Inflammatory macrophage treated with lipopolysaccharide for 4 hours (primary cell): ENCODE measurements at places on chromosomes 1 and 21.

- peak; percentile 88 for DNase-seq
Observed at GRCh38 chr1:186740324-186740723, 60.1 kb upstream of the PTGS2 start.

- no peak for DNase-seq
Observed at GRCh38 chr1:150076066-150076465, 8.5 kb downstream of the VPS45 start.

- peak; percentile 69 for DNase-seq
Observed at GRCh38 chr1:227318016-227318852, at the start of gene CDC42BPA. CDC42BPA (minus strand) TSS chr1:227318492; CDS start chr1:227317182, 1,310 bp downstream.

- no peak for DNase-seq
Observed at GRCh38 chr1:168007691-168008090, 70.8 kb upstream of the MPC2 start.

GRCh38 chr1:84000196-84000885 lies 1.4 kb upstream of the TTLL7 start:
- no peak for DNase-seq

DNA sequence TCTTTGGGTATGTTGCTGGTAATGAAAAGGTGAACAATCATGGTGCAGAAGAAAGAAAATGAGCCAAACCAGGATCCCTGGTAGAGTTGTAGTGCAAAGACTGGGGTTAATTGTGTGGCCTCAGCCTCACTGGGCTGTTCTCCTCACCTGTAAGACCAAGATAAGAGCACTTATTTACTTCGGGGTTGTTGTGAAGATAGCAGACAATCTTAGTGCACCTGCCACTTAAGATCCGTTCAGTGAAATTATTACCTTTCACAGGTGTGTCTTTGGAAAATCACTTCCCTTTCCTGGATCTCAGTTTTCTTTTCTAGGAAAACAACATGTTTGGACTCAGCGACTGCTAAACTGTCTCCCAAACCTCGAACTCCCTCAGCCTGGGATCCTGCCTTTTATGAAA lies 1.3 kb upstream of the FGGY start:
- no peak for DNase-seq

DNA sequence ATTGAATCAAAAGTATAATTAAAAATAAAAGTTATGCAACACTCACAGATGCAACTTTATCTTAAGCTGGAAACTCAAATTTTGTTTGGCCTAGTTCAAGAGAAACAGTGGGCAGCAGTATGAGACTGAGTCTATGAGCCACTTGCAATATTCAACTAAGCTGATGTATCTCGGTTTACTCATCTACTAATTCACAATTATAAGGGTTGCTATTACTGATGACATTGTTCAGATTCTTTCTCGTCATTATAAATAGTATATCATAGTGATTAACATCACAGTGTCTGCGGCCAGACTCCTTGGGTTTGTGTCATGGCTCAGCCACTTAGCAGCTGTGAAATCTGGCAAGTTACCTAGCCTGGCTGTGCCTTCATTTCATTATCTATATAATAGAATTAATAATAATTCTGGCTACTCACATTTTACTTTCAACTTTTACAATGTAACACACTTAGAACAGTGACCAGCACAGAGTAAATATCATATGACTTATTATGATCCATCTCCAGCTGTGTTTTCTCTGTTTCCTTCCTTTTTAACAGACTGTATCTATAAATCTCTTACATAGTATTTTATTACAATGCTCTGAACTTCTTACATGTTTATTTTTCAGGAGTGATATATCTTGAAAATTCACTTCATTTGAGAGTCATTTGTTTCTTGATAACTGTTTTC lies 194.3 kb upstream of the RGS18 start:
- DNase-seq: no peak
